ENCODE measurements at places on chromosomes 1 and 21. TPM values are rescaled to one million over a fixed set of nuclear protein-coding genes. Genes with fewer than 3 reads are reported as not detected.

Gene CYP2J2
- total RNA-seq = 1.1 TPM

- DNase-seq = peak; percentile 83
Observed at GRCh38 chr1:29120947-29121485, 2.7 kb downstream of the TMEM200B start.

- DNase-seq = no peak
Observed at GRCh38 chr1:11629184-11630016, 24.8 kb downstream of the FBXO2 start.

DNA sequence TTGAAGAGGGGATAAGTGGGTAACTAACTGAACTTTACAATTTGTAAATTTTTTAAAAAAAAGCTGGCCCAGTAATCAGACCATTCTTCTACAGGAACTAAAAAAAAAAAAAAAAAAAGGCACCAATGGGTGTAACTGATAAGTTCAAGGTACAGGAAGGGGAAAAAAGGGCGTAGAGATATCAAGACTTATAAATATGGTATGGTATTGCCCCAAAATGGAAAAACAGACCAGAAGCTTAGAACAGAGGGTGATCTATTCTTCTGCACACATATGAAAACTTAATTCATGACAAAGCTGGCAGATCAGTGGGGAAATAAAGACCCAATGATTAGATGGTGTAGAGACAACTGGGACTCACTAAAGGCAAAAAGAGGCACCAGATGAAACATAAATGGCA lies 58.9 kb downstream of the LHX4 start:
- DNase-seq = no peak

DNA sequence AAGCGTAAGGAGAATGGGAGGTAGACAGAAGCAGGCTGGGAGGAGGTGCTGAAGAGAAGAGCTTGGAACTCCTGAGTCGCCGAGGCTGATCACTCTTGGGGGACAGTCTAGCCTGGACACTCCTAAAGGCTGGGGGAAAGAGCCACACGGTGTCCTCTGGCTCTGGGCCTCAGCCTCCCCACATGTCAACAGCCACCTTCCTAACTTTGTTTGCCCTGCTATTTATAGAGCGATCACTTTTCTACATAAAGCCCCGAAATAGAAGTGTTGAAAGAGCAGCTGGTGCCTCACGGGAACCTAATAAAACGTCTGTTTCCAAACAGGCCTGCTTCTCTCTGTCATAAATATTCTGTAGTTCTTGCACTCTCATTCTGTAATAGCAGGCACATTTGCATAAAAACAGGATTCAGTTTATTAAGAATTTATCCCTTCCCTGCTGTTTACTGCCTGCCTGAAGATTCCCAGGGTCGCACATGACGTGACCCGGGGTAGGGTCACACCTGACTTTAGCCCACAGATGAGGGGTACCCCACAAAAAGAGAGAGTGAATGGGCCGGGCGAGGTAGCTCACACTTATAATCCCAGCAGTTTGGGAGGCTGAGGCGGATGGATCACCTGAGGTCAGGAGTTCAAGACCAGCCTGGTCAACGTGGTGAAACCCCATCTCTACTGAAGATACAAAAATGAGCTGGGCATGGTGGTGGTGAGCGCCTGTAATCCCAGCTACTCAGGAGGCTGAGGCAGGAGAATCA lies 212.5 kb downstream of the TOMM20 start:
- DNase-seq = peak; percentile 84

DNA sequence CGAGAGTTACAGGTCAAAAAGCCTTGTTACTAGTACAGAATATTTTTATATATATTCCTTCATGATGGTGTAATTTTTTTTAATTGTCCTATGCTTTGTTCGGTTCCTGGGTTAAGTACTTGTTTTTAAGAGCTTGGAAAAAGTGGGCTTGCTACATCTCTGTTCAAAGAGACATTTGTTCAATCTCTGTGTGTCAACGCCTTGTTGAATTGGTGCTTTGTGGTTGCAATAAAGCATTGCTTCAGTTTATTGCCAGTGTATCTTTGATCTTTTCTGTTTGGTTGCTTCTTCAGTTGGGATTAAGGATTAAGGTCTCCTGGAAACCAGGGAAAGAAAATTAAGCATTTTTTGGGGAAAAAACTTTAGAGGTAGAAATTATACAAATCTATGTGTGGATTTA lies 47.7 kb upstream of the DNASE2B start:
- DNase-seq = no peak

Gene GPR161
- 16.6 TPM for total RNA-seq

DNA sequence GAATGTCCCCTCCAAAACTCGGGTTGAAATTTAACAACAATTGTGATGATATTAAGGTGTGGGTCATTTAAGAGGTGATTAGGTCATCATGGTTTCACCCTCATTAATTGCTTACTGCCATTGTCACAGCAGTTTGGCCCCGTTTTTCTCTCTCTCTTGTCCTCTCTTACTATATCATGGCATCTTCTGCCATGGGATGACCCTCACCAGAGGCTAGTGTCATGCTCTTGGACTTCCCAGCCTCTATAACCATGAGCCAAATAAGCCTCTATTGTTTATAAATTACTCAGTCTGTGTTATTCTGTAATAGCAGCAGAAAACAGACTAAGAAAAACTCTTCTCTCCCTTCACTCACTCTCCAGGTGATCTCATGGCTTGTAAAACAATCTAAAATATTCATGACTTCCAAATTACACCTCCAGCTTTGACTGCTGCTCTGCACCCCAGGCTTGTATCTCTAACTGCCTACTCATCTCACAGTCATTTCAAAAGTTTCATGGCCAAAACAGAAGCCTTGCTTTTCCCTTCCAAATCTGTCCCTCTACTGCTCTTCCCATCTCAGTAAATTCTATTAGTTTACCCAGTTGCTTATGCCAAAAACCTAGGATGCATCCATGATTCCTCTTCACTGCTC lies 9.4 kb upstream of the FAM76A start:
- no peak for DNase-seq

DNA sequence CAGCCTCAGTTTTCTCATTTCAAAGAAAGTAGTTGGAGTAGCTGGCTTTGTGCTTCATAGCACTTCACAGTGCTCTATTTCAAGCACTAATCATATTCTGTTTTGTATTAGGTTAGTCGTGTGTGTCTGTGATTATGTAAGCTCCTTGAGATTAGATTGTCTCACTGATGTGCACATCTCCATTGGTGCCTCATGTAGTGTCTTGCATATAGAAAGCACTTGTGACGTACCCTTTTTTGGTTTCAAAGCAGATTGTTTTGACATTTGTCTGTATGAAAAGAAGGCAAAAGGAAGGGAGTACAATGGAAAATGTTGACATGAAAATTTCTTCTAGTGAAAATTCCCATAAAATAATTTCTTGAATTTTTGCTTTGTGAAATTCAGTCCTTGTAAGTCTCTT lies 13.9 kb downstream of the BTBD8 start:
- DNase-seq = no peak

DNA sequence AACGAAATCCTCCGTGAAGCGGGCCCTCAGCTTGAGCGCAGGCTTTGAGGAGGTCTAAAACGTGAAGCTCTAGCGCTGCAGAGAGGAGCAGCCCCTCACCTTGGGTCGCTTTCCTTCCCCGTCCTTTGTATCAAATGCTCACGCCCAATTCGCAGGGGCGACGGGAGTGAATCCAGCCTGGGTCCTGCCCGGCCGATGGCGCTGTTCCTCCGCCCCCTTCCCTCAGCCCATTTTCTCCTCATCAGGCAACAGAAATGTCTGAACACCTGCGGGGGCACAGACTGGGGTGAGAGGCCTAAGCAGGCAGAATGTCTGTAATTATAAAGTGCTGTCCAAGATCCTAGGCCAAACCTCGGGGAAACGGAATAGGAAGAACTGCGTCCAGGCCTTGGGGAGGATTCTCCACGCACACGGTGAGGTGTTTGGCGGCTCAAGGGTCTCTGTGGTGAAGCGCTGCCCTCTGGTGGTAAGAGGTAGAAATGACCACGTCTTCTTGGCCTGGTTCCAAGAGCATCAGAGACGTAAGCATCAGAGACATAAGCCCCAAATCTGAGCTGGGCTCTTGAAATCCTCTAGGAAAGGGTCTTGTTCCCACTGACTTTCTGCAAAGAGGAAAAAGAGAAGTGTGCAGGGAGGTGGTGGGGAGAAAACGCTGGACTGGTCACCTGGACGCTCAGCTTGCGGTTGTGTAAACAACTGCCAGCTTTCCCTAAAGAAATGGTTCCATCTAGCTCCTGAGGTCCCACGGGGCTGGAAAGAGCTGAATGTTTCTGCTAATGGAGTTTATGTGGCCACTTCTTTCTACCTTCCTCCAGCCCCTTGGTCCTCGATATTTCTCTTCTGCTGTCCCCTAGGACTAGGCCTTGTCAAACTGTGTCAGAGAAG lies 92.1 kb upstream of the CD53 start:
- peak; percentile 80 for DNase-seq

- DNase-seq = no peak
Observed at GRCh38 chr1:225635649-225636048, 17.3 kb downstream of the ENAH start.

Gene SPATA1
- total RNA-seq = 0.41 TPM
